Cerebellar nuclear complex (tissue), 1 donor: ENCODE measurements at places on chromosomes 12 and 14.

- no peak for DNase-seq
Observed at GRCh38 chr12:12653922-12654321, 42.1 kb downstream of the GPR19 start.

GRCh38 chr12:104207416-104208205, 8.0 kb upstream of the TXNRD1 start:
- DNase-seq, result no peak

- DNase-seq, result no peak
Observed at GRCh38 chr12:111404362-111405148, 1.2 kb upstream of the SH2B3 start.

GRCh38 chr14:102606296-102606695, 13.8 kb downstream of the RCOR1 start:
- no peak for DNase-seq

- DNase-seq, result no peak
Observed at GRCh38 chr12:15672671-15673270, 116.4 kb downstream of the EPS8 start.

- DNase-seq, result no peak
Observed at GRCh38 chr12:25135531-25136154, 59.3 kb downstream of the DNAI7 start.

DNA sequence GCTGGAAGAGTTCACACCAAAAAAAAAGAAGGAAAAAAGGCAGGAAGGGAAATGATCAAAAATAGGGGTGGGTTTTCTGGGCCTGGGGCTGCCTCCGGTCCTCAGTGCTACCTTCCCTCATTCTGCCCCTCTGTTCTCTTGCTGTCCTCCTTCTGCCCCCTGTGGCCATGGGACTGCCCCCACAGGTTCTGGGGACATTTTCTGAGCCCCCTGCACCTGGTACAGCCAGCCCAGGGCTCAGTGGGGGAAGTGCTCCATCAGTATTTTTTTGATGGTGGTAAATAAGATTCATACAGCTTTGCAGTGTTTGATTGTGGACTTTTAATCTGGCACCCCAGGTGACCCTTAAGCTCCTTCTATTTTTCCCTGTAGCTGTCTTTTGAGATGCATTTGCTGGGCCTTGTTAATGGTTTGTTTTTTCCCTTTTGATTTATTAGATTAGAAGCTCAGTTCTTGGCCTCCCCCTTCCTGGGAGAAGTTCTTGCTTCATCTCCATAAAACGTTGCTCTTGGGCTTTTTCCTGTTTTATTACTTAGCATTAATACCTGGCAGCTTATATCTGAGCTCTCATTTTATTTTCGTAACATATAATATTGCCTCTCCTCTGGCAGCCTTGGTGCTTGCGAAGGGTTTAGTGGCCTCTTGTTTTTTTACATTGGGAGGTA, 43.1 kb downstream of the CHST11 start:
- DNase-seq, result no peak

GRCh38 chr14:102316338-102316742, 3.2 kb upstream of the ZNF839 start:
- DNase-seq, result no peak

DNA sequence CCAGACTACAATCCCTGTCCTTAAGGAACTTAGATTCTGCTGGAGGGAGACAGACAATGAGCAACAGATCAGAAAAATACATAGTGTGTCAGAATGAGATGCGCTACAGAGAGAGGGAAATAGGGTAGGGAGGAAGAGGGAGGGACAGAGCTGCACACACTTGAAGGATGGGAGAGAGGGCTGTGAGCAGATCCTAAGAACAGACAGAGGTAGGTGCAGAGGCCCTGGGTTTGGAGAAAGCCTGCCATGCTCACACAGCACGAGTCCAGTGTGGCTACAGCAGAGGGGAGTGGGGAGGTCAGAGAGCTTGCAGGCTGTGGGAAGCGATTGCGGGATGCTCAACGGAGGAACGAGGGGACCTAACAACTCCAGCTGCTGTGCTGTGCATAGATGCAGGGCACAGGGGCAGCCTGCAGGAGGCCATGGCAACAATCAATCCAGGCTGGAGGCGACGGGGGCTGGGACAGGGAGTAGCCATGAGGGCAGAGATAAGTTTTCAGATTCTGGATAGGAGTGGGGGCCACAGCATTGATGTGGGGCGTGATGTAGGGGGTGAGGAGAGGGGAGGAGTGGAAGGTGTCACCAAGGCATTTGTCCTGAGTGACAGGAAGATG, 20.7 kb downstream of the FAIM2 start:
- DNase-seq, result no peak

GRCh38 chr12:24778486-24779304, 170.2 kb downstream of the BCAT1 start:
- DNase-seq, result no peak

- no peak for DNase-seq
Observed at GRCh38 chr14:101464984-101465794, 96.1 kb upstream of the DIO3 start.

DNA sequence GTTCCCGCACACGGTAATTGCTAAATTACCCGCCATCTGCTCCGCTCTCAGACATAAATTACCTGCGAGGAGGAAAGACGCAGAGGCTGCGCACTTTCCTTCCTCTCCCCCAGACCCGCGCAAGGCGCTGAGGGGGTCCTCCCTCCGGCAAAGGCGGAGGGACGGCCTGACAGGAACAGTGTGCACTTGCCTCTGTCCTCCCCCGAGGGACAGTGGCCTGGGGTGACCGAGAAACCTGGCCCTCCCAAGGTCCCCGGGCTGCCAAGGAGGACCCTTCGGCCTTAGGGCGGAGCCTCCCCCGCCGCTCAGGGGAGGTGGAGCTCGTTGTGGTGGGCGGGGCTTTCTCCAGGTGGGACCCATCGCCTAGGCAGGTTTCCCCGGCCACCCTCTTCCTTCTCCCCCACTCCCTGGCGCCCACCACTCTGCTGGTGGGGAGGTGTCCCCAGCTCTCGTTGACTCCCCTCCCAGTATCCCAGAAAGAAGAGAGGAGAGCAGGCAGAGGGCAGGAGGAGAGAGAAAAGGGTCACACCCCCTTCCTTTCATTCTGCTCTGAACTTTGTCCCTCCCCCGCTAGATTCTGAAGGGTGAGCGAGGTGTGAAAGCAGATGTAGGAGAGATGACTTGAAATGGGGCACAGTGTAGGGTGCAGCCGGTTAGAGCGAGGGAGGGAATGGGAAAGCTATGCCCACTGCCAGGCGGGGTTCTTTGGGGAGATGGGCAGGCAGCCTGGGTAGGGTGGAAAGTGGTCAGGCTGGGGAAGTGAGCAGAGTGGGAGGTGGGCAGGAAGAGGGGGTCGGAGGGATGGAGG, 11.4 kb upstream of the CALCOCO1 start:
- DNase-seq, result no peak

- DNase-seq, result no peak
Observed at GRCh38 chr14:105047283-105048016, 17.8 kb downstream of the GPR132 start.

- DNase-seq, result no peak
Observed at GRCh38 chr12:116299665-116300328, 22.3 kb upstream of the MED13L start.

DNA sequence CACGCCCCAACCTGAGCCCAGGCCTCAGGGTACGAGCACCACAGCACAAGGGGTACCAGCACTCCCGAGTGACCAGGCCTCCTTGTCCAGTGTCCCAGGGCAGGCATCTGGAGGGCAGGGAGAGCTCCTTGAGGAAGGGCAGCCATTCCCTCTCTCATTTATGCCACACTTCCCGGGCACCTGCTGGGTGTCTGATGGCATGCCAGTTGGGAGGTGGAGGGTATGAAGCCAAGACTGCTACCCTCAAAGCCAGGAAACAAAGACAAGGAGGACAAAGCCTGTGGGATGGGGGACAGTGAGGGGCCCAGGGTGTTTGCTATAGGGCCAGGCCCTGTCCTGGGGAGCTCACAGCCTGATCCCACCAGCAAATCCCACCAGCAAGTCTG, 45.6 kb downstream of the CCDC88C start:
- peak; percentile 56 for DNase-seq

DNA sequence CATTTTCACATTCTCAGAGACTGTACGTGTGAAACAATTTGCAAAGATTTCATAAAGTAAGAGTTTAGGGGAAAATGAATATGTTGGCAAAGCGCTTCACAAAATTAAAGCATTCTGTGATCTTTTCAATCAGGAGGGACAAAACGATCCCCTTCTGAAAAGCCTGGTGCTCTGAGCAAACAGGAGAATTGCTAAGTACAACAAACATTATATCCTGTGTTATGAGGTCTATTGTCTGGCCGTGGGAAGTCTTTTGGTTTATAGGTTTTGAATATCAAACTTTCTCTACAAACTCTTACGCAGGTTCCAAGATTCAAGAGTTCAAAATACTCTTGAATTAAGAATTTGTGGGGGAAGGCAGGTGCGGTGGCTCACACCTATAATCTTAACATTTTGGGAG, 7.2 kb upstream of the FOXN3 start:
- no peak for DNase-seq

- no peak for DNase-seq
Observed at GRCh38 chr12:26595806-26596205, 237.2 kb downstream of the ITPR2 start.

GRCh38 chr12:116996621-116997020, 85.9 kb downstream of the FBXW8 start:
- no peak for DNase-seq

DNA sequence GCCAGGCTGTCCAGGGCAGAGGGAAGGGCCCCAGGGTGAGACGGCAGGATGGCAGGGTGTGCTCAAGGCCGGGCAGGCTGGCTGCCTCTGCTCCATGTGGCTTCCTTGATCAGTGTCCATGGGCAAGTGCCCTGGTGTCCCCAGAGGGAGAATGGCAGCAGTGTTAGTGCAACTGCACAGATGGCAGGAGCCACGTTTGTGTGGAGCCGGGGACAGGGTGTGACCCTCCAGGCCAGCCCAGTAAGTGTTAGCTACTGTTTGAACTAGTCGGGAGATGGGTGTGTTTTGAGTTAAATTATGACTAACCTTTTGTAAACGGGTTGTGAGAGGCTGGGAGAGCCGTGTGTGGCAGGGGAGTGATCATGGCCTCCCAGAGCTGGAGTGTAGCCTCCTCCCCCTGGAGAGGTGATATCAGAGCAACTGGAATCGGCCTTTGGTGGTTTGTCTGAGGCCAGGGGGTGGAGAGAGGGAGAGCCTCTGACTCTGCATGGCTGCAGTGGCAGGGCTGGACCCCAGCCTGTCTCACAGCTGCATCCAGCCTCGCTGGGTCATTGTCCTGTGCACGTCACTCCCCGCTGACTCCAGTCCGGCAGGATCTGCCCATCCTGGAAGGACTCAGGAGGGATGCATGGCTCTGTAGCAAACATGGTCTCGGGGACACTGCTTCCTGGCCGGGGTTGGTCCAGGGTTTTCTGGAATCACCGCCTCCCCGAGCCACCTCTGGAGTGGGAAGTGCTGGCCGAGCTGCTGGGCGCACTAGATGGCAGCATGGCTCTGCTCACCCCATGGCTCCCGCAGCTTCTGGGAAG, 27.8 kb downstream of the AACS start:
- no peak for DNase-seq

DNA sequence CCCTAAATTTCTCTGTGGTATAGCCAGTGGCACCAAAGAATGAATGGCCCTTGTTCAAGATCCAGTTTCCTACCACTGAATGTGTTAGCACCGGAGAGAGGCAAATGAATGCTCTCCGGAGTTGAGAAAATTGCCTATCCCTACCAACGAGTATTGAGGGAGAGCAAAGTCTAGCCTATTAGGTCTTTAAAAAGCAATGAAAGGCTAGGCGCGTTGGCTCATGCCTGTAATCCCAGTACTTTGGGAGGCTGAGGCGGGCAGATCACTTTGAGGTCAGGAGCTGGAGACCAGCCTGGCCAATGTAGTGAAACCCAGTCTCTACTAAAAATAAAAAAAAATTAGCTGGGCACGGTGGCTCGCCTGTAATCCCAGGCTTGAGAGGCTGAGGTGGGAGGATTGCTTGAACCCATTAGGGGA, 898 bp upstream of the RAB15 start:
- DNase-seq, result no peak

DNA sequence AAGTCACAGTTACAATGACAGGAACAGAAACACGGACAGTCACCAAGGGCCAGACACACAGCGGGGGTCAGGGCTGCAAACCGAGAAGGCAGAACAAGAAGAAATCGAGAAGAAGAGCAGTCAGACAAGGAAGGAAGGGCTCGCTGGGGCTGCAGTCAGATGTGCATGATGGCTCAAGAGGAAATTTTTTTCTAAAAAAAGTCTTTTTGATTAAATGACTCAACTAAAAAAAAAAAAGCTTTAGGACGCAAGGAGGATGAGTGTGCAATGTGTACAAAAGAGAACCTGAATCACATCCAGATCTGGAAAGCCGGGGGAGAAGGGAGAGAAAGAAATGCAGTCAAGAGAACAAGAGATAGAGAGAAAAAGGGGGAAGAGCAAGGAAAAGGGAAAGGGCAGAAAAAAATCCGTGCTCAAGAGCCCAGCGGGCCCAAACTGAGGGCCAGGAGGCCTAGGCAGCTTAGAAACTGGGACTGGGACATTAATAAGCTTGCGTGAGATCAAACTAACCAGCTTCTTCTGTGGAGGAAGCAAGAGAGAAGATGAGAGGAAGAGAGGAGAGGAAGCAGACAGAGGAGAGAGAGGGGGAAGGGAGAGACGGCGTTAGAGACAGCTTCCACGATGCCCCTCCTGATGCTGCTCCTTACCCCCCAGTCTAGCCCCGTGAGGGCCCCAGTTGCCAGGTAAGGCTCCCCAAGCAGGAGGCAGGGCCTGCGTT, 6.7 kb downstream of the IFFO1 start:
- DNase-seq, result no peak

DNA sequence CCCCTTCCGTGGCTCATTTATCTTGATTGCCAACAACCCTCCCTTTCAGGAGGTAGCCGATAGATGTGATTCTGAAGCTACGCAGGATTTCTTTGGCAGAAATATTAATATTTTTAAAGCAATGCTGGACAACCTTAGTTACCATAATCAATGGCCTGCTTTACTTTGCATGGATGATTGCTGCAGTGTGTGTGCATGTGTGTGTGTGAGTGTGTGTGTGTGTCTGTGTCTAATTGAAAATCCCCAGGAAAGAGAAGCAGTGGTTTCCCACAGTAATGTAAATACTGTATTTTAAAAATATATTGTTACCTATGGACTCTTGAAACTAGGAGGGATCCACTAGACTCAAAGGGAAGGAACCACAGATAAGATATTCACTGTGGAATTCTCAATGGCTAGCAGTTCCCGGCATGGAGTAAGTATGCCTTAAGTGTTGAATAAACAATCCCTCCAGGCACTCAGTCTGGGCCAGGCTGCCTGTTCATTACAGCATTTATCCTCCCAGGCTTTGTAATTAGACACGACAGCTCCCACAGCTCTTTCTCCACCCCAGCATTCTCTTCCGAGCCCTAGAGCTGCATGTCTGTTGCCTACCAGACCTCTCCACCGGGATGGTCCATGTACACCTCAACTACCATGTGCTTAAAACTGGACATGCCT, 22.5 kb upstream of the C14orf132 start:
- DNase-seq, result no peak

- DNase-seq, result no peak
Observed at GRCh38 chr12:34342048-34342447, 319.8 kb downstream of the ALG10 start.

- no peak for DNase-seq
Observed at GRCh38 chr12:25241167-25242020, 9.3 kb downstream of the KRAS start.

DNA sequence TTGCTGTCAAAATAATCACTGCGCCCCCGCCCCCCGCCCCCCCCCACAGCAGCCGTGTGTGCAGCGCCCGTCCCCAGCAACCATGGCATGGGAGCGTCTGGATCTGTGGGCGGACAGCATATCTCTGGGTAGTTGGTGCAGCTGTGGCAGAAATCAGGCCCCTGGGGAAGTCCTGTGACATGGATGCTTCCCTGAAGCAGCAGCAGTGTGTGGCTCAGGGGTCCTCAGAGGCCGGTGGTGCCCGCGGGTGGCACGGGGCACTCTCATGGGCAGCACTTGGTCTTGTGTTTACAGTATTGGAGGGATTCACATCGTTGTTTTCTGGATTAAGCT, 19.2 kb downstream of the XRCC3 start:
- no peak for DNase-seq
